Stimulated activated CD4-positive, alpha-beta T cell treated with anti-CD3 and anti-CD28 coated beads, Interleukin-4, amount 100 ng/mL, for 1 hour (primary cell): ENCODE measurements at places on chromosomes 16 and 17.

- no peak for DNase-seq
Measured at GRCh38 chr16:11046382-11046931, 102.1 kb downstream of the CLEC16A start.

DNA sequence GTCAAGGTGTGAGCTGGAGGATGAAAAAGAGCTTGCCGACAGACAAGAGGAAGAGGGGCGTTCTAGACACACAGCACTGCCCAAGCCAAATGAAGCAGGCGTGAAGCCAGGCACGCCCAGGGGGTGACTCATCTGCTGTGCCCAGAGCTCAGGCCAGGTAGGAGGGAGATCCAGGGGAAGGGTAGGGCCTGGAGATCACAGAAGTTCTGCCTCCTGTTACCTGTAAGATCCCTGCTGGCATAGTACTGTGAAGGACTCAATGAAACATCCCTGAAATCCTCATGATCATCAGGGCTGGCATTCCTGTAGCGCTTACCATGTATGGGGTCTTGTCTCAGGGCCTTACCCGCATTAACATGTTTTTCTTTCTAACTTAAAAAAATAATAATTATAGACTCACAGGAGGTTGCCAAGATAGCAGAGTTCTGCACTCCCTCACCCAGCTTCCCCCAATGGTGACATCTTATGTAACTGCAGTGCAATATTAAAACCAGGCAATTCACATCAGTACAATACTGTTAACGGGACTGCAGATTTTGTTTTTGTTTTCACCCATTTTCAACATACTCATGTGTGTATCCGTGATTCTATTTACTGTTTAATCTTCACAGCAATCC, 158.6 kb downstream of the XYLT1 start:
- no peak for DNase-seq

GRCh38 chr17:3501344-3501743, 25.5 kb downstream of the ASPA start:
- no peak for DNase-seq

GRCh38 chr17:43562679-43563599, 16.8 kb upstream of the ETV4 start:
- DNase-seq = no peak

DNA sequence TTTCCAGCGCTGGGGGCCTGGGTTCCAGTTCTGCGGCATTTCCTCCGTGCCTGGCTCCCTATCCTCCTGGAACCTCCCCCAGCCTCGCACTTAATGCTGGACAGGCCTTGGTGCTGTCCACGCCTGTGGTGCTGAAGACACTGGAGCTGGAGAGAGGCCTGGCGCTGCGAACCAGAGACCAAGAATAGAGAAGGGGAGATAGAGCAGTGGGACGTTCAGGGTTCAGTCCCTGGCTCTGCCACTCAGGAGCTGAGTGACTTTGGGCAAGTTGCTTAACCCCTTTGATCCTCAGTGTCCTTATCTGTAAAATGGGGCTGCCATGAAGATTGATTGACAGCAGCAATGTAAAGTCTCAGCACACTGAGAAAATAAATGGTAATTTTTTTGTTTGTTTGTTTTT, 11.9 kb downstream of the SBK1 start:
- DNase-seq = peak; percentile 18

- no peak for DNase-seq
Measured at GRCh38 chr16:10806698-10807097, 11.9 kb downstream of the TVP23A start.

DNA sequence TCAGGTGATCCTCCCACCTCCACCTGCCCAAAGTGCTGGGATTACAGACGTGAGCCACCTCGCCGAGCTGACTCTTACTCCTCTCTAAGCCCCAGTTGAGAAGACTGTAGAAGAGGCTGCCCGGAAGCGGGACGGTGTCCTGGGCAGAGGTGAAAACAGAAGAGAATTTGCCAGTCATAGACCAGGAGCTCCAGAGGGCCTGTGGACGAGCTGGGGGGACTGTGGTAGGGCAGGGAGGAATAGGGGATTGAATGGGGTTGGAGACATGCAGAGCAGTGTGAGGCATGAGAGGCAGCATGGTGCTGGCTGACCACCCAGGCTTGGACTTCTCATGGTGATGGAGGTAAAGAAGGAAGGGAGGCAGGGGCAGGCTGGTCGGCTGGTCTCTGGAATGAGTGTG, 17.1 kb upstream of the PHB1 start:
- no peak for DNase-seq

DNA sequence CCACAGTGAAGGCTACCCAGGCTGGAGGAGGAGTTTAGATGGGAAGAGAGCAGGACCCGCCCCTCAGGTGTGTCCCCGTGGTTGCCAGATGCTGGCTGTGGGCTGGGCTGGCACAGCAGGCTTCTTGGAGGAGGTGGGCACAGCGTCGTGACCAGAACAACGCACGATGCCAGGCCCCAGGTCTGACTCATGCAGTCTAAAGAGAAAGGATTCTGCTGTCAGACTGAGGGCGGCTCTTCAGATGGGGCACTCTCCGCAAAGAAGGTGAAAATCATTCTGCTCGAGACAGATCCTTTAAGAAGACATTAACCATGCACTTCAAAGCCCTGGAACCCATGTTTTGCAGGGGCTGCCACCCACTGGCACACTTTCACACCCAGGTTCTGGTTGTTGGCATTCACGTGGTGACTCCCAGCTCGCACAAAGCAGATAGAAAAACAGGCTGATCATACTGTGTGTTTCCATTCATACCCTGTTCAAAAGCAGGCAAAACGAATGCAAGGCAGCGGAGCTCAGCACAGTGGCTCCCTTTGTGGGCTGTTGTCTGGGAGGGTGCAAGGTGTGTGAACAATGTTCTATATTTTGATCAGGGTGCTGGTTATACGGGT, 19.0 kb downstream of the CACNG4 start:
- DNase-seq = no peak

GRCh38 chr17:62847426-62847825, 39.3 kb upstream of the MARCHF10 start:
- DNase-seq = no peak

DNA sequence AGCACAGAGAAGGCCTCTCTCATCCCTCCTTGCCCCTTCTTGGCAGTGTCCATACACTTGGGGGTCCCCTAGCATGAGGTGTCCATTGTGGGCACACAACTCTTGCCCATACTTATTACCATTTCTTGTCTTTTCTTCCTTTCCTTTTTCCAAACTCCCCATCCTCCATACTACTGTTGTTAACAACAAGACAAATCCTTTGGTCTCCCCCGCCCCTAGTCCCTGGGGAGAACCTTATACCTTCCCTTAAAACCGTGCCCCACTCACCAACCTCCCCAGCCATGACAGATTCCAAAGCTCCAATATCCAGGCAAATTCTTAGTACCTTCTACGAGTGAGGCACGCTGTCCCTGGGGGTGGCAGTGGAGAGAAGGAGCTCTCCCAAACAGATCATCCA, 82.9 kb downstream of the GAS7 start:
- no peak for DNase-seq

GRCh38 chr17:72714357-72714966, 378.0 kb downstream of the SLC39A11 start:
- no peak for DNase-seq

GRCh38 chr17:32483451-32484019, 3.3 kb upstream of the CDK5R1 start:
- no peak for DNase-seq

DNA sequence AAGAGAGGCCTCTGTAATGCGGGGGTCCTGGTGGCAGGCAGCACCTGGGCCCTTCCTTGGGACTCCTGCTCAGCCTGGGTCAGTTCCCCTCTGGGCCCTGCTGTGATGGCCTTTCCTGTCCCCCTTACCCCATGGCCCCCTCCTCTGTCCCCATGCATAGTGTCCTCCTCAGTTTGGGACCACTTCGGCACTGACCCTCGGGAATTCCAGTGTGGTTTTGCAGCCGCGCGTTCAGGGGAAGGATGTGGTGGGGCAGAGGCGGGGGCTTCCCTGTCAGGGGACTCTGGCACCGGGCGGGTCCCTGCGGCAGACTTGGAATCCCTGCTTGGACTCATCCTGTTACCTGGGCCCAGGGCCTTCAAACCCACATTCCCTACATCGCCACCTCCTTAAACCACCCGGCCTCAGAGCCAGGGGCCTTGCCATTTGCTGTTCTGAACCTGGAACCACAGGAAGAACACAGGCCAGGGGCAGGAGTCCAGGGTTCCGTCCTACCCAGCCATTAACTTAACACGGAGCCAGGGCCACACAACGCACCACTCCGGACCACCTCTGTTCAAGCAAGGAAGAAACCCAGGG, 31.4 kb upstream of the EIF1 start:
- no peak for DNase-seq

- DNase-seq = peak; percentile 47
Measured at GRCh38 chr17:78257810-78258322, 26.4 kb downstream of the TMEM235 start.

- no peak for DNase-seq
Measured at GRCh38 chr16:25187491-25187795, 29.3 kb upstream of the AQP8 start.

GRCh38 chr17:64182325-64183012, 52.5 kb upstream of the ERN1 start:
- DNase-seq = no peak

DNA sequence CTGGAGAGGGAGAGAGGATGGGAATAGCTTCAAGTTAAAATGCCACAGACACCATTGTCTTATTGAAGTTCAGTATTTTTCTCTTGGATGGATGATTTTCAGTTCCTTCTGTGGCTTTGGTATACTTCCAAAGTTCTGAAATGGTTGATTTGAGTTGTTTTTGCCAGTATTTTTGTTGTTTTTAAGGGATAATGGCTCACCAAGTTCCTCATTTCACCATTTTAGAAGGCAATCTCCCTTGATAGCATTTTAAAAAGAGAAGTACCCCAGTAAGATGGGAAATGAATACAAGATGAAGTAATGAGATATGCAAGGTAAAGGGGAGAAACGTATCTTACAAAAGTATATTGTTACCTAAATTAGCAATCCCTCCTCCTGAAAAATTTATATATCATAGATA, 18.5 kb upstream of the SPDYE4 start:
- DNase-seq = no peak

GRCh38 chr16:54145881-54146280, 140.7 kb downstream of the IRX3 start:
- no peak for DNase-seq

- DNase-seq = no peak
Measured at GRCh38 chr17:73757420-73757819, 113.2 kb upstream of the SDK2 start.

- DNase-seq = peak; percentile 13
Measured at GRCh38 chr17:67246653-67247415, 1.8 kb upstream of the HELZ start.

DNA sequence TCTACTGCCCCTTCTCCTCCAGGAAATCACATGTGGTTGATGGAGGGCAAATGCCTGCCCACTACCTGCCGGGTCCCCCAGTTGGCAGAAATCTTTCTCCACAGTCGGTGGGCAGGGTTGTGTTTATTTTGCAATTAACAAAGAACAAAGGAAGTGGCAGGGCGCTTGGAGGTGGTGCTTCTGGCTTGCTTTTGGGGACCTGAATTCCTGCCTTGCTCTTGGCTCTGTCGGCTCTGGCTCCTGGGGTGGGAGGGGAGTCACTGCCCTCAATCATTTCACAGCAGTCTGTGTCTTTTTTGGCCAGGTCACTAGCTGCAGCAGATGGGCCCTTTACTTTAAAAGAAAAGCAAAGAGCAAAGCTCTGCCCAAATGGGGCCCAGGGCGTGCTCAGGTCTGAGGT, 69.2 kb downstream of the C16orf78 start:
- no peak for DNase-seq

DNA sequence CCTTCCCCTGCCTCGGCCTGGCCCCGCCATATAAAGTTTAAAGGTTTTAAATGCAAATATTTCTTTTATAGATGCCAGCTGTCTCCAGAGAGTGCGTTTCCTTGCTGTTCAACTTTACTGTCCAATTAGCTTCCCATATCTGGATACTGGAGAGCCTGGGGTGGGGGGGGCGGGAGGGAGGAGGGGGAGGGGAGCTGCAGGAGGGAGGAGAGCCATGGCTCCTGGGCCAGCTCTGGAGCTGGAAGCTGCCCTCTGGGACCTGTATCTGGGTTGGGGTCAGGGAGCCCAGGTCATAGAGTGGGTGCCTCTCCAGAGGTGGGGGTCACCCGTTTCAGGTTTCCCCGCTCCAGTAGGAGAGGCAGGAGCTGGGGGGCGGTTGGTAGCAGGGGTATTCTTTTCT, 6.2 kb upstream of the GSE1 start:
- no peak for DNase-seq

GRCh38 chr16:27822529-27822928, 241.0 kb downstream of the GSG1L start:
- DNase-seq = no peak

- peak; percentile 46 for DNase-seq
Measured at GRCh38 chr17:66466840-66467367, 164.5 kb downstream of the PRKCA start.

DNA sequence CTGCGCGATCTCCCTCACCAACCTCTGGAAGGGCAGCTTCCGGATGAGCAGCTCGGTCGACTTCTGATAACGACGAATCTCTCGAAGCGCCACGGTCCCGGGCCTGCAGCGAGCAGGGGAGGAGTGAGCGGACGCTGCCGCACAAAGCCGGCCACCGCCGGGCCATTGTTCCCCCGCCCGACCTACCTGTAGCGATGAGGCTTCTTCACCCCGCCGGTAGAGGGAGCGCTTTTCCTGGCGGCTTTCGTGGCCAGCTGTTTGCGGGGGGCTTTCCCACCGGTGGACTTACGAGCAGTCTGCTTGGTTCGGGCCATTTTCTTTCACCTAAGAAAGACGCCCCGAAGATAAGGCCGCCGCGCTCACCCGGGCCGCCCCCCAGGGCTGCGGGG, 5.8 kb upstream of the UNK start:
- DNase-seq = no peak

DNA sequence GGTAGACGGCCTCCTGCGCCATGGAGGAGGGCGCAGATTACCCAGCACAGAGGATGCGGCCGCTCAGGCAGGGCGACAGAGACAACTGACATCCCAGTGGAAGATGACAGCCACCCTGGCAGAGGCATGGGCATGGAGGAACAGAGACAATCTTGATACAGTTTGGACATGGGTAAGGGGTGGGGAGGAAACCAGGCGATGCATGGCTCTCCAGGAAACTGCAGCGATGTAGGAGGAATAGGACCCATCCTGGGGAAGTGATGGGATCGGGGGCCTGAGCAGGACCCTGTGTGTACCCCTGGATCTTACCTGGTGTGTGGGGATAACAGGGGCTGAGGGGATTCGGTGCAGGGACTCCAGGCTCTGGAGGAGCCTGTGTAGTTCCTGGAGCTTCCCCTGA, 4.6 kb downstream of the OSBPL7 start:
- no peak for DNase-seq

GRCh38 chr16:21159281-21159951, 942 bp downstream of the LDAF1 start:
- DNase-seq = peak; percentile 22

- no peak for DNase-seq
Measured at GRCh38 chr17:64732336-64733006, 70.4 kb upstream of the SMURF2 start.
